ENCODE measurements at places on chromosomes 4 and X. TPM values are rescaled to one million over a fixed set of nuclear protein-coding genes. Genes with fewer than 3 reads are reported as not detected.

Gene TMEM35A
- total RNA-seq: 5.4 TPM

Gene CCNA2
- 5.4 TPM for total RNA-seq

Gene VCX3A
- not detected for total RNA-seq

Gene CORIN
- total RNA-seq: 5.4 TPM

Gene POU4F2
- not detected for total RNA-seq

Gene SLC9A7
- total RNA-seq: 4.2 TPM

Data from vagina (tissue), 2 donors.